Ascending aorta (tissue), 2 donors: ENCODE measurements at places on chromosomes 2 and 18.

- DNase-seq = no peak
These were observed 61.0 kb downstream of the TNFRSF11A start for GRCh38 chr18:62386091-62386490.

- DNase-seq = no peak
These were observed 84.5 kb downstream of the COL5A2 start for GRCh38 chr2:189095101-189095500.

GRCh38 chr2:18244845-18245244, 315.6 kb downstream of the RDH14 start:
- DNase-seq = no peak

DNA sequence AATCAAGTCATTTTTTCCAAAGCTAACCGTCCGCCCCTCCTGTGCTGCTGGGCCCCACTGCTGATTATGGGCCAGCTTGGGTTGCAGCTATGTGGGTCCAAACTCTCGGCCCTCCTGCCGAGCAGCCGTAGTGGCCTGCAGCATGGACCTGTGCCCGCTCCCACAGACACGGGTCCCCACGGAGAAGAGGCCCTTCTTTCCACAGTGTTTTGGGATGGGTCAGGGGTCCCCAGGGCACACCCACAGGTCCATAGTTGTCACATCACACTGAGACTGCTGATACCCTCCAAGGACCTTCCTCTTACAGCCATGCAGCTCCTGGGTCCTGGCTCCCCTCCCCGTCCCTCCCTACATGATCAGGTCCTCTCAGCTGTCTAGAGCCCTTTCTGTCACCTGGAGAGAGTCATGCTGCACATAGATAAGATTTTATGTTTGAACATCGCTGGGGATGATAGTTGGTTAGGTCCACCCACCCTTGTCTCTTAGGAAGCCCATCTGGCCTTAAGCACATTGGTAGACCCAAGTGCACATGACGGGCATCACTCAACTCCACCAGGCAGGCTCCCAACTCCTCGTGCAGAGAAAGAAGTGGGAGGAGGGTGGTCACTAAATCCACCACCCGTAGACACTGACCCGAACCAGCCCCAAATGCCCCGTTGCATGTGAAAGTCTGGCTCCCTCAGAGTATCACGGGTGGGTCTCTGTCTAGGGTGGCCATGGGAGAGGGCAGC, 17.5 kb downstream of the GPR55 start:
- DNase-seq = no peak

GRCh38 chr2:134406311-134406710, 152.4 kb downstream of the MGAT5 start:
- no peak for DNase-seq

DNA sequence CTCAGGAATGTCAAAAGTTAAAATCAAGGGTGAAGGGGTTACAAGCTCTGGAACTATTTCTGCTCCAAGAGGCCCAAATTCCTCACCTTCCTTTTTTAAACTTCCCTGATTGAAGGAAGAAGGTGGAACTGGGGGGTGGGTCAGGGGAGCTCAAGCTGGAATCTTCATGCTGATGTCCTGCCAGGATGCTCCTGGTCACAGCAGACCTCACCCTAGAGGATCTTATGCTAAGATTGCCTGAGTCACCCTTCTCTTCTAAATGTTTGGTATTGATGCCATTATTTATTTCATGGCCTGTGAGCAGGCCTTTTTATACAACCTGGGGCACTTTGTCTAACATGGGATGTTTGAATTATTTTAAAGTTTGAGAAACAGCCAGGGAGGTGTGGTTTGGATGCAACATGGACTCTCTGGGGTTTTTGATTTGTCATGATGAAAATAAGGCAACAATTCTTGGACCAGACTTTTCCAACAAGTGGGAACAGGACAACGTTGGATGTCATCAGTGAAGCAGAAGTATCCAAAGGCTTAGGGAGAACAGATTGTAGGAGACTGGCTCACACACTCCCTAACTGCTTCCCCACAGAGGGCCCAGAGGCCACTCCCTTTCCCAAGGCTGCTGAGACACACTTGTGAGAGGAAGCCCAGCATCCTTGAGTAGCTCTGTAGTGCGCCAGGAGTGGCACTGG, 420.2 kb upstream of the MEX3C start:
- no peak for DNase-seq

- no peak for DNase-seq
These were observed 51.4 kb downstream of the CCDC141 start for GRCh38 chr2:178998539-178998938.

- DNase-seq = no peak
These were observed 1247.6 kb downstream of the CNTNAP5 start for GRCh38 chr2:125272651-125273050.

DNA sequence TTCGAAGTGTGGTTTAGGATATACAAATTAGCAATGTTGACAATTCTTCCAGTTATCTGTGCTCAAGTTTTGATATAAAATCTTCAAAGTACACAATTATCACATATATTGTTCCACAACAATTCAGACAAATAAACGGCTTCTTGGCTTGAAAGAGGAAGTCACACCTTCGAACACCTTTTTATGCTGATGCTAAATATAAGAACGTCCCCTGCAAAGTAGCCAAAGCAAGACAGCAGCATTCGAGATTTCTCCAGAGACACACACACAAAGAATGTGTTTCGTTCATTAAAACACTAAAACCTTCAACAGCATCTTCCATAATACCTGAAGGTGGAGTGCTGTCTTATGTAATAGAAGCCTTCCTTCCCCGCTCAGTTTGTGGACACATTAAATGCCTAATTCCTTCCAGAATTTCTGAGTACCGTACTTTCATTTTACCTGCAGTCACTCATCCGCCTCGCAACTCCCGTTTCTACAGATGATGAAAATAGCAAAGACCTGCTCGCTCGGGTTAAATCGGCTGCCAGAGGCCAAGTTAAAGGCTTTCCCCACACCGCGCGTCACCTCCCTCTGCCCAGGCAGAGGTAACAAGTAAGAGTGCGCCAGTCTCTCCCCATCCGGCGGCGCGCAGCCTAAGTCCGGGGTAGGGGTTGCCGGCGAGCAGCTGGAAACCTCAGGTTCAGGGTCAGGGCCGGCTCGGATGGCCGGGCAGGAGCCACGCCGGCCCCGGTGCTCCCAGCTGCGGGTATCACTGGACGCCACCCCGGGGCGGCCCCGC, 847 bp downstream of the SERPINE2 start:
- DNase-seq = no peak

DNA sequence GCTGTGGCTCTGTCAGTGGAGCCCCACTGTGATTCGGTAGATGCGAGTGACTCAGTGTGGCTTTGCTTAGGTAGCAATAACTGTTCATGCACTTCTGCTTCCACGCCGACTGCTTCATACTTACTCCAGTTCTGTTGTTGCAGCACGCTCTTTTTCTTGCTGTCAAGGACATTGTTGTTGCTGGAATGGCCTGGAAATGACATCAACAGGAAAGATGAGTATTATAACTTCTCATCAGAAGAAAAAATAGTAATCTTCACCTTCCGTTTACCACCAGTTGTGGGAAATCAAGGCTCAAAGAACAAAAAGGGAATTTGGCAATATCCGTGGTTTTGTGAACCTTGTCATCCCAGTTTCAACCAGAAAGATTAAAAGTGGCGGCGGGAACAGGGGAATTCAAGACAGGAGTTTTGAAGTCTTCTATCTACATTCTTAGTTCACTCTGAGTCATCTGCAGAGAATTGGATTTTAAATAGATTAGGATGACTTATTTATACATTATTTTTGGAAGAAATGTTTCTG, 8.3 kb downstream of the TM4SF20 start:
- DNase-seq = peak; percentile 82

DNA sequence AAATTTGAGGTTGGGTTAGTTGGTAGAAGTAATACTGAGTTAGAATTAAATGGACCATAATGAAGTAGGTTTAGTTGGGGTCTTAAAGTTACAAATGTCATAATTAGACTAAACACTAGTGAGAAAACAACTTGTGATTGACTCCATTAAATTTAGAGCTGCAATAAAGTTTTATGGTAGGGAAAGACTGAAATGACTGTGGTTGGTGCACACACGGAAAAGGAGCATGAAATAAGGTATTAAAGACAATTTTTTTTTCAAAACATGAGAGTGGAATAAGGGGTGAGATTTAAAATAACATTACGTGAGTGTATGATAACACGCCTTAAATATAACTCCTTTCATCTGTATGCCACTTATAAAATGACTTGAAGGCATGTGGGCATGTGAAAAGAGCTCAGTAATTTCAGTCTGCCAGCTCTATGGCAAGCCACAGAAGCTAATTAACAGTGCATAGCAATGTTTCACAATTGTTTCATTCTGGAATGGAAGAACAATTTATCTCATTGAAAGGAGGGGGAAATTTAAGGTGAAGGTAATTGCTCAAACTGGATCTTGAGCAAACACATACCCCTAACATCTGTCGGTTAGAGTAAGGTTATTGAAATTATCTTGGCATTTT, 1.4 kb downstream of the FRZB start:
- DNase-seq = no peak

GRCh38 chr2:240917684-240918257, 11.6 kb downstream of the CROCC2 start:
- DNase-seq = no peak

- no peak for DNase-seq
These were observed 107.2 kb downstream of the KYNU start for GRCh38 chr2:142984657-142985056.

DNA sequence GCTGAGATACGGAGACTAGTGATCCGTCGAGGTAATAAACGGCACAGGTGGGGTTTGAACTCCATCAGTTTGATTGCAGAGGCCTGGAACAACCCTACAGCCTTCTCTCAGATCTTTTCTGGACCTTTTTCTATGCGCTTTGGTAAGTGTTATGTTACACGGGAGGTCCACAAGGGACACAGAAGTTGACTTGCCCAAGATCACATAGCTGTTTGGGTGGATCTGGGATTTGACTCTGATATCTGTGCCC, 1.1 kb upstream of the DNPEP start:
- no peak for DNase-seq

- peak; percentile 56 for DNase-seq
These were observed 233.4 kb downstream of the NDUFA10 start for GRCh38 chr2:239791526-239792404.

- DNase-seq = peak; percentile 20
These were observed 70.4 kb upstream of the CYP1B1 start for GRCh38 chr2:38146275-38146906.

GRCh38 chr2:75336451-75336850, 137.1 kb upstream of the TACR1 start:
- no peak for DNase-seq

DNA sequence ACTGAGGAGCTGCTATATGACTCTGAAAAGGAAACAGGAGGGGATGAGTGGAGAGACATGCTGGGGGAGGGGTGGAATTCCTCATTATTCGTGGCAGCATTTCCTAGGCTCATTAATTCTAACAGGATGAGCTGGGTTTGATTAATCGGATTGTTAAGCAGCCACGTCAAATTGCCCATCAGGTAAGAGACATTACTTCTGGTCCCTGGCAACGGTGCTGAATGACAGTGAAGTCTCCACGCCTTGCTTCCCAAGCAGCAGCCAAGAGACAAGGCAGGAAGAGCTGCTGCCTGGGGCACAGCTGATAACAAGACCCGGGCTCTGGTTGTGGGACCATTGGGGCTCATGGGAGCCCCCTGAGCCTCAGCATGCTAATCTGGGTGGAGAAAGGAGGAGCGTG, 86.6 kb downstream of the MARCHF4 start:
- DNase-seq = no peak

- no peak for DNase-seq
These were observed 109.6 kb upstream of the EML6 start for GRCh38 chr2:54613794-54614257.

GRCh38 chr2:240896394-240896793, 438 bp upstream of the MAB21L4 start:
- DNase-seq = no peak

DNA sequence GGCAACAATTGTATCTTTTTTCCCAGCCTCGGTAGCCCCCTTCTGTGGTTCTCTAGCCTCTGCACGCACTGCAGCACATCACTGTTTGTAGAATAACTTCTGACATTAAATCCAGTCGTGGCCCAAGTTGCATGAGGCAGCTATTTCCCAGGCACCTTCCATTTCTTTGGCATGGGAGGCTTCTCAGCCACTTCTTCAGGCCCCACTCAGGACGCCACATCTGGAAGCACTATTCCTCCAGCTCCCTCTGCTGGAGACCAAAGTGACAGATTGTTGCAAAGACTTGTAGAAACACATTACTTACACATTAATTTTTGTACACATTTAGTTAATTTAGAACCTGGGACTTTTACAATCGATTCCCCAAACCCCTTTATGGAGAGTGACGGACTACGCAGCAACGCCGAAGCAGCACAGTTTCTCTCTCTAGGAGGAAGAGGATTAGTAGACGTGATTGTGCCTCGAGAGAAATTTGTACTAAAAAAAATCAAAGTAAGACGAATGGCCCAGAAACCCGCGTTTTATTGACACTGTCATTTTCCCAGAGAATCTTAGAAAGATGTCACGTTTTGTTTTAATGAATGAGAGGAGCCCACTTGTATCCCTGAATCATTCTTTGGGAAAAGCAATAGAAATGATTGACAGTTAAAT, 57.8 kb upstream of the RGPD5 start:
- DNase-seq = no peak

DNA sequence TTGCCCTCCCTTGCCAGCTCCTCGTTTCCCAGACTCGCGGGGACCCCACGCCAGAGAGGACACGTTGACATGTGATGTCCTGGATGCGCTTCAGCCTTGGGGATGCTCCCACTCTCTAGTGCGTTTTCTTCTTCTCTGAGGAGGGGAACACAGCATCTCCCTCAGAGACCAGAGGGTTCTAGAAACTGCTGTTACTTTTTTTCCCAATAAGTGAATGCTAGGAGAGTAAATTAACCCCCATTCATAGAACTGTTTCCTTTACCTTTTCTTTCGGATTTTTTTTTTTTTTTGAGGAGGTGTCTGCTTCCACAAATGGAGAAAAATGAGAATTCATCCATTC, 370 bp upstream of the EFEMP1 start:
- no peak for DNase-seq

GRCh38 chr2:76965772-76966171, 556.4 kb downstream of the LRRTM4 start:
- no peak for DNase-seq

- no peak for DNase-seq
These were observed 603.9 kb upstream of the FANCL start for GRCh38 chr2:58845011-58845410.
